ENCODE measurements at places on chromosomes 1 and 21.

- DNase-seq: no peak
Measured at GRCh38 chr1:26831546-26832248, 5.2 kb downstream of the ZDHHC18 start.

GRCh38 chr1:35932158-35932636 lies 1.3 kb downstream of the AGO3 start:
- DNase-seq: no peak

- no peak for DNase-seq
Measured at GRCh38 chr1:28503117-28503516, 2.7 kb upstream of the RCC1 start.

- no peak for DNase-seq
Measured at GRCh38 chr1:116107371-116107770, 3.8 kb upstream of the MAB21L3 start.

DNA sequence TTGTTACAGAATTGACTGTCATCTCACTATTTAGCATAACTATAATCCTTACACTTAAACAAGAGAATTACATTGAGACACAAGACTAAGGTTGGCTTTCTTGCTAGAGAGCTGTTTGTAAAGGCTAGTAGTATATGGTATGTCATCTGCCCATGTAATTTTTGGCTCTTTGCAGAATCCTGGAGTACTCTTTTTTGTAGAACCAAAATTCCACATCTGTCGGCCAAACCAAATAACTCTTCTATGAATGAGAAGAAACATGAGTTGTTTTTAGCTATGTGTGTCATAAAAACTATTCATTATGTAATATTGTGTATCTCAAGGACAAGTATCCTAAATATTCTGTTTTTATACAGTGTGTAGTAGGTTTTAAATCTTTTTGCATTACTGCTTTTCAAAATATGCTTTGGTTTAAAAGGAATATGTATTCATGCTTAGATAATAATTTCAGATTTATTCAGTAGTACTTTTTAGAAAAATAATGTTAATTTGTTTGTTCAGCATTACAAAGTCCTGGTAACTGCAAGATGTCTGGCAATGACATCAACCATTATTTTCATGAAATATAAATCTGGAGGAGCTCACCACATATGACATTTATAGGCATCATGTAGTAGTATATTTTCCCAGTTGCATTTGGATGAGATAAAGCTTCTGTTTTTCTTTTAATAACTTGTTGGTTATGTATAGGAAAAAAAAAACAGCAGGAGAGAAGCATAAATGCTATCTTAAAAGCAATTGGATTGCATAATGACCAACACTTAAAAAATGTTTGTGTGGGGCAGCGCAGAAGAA lies 159.8 kb downstream of the HS2ST1 start:
- no peak for DNase-seq

DNA sequence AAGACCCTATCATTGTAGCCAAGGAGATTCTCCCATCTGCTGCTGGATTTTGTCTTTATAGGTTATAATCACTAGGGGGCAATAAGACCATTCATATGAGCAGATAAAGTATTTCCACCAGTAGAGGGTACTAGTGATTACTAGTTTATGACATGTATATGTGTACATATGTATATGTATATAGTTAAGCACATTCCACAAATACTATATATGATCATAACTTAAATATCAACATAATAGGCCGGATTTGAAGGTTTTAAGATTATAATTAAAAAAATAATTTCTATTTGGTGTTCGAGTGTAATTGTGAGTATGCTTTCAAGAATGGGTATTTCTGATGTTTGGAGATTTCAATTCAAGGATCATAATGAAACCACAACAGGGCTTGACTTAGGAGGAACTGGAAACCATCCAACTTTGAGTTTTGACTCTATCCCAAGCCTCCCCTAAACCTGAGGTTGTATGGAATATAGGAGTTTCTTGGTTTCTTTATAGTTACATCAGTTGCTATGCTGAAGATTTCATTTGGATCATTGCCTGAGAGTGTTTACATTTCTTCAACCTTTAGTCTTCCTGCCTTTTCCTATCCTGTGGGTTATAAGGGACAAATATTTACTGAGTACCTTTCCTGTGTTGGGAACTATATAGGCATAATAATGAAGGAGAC lies 16.9 kb downstream of the TCEANC2 start:
- no peak for DNase-seq

DNA sequence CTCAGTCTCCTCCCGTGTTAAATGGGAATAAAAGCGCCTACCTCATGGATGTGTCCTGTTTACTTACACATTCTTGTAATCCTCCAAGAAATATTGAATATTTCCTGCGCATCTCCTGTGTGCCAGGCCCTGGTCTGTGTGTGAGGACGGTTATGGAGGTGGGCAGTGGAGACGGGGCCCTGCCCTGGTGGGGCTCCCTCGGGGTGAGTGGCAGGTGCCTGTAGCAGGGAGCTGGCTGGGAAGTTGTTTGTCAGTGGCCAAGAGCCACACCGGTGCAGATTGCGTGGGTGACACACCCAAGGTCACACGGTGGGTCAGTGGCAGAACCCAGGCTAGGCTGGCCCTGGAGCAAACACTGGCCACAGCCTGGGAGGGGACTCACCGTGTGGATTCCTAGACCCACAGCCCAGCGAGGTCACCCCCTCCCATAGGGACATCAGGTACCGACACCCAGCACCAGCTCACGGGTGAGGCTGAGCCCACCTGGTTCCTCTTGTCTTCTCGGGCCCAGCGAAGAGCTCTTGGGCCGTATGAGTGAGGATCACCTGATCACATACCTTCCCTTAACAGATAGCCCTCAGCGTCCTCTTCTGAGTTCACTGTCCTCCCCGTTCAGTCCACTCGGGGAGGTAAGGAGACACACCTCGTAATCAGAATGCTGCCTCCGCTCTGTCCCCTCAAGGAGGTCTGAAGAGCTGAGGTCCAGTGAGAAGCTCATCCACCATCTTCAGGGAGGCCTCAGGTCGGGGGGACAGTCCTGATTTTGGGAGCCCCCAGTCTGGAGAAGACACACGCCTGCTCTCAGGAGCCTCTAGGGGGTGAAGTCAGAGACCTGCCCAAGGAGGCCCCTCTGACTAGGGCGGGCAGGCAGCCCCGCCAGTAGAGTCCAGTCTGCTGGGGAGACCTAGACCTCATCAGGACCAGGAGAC lies 349.6 kb downstream of the MATN1 start:
- no peak for DNase-seq

- no peak for DNase-seq
Measured at GRCh38 chr21:33289199-33289819, 23.1 kb downstream of the IL10RB start.

DNA sequence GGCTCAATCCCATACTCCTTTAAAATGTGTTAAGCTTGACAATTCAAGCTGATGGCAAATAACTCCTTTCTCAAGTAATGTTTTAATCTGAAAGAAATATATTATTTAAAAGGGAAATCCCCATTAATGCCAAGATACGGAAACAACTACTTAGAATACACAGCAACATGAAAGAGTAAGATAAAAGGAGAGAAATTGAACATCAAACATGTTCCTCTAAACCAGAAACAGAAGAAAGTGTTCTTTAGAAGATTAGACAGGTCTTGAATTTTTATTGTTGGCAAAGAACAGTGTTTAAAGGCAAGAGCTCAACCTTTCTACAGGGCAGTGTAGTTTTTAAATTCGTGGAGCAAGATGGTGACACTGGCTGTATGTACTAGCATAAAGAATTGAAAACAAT lies 105.8 kb upstream of the NRIP1 start:
- DNase-seq: no peak

- DNase-seq: no peak
Measured at GRCh38 chr1:204869097-204869496, 1.6 kb upstream of the NFASC start.

GRCh38 chr1:27006683-27007082 lies 6.0 kb downstream of the TENT5B start:
- DNase-seq: no peak

DNA sequence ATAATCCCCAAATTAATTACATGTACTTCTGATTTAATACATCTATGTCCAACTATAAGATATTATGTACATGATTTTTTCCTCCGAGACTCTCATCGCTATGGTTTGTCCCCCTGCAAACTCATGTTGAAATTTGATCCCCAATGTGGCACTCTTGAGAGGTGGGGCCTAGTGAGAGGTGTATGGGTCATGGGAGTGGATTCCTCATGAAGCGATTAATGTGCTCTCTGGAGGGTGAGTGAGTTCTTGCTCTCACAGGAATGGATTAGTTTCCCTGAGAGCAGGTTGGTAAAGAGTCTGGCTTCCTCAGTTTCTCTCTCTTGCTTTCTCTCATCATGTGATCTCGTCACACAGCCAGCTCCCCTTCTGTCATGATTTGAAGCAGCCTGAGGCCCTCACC lies 16.1 kb downstream of the HSF2BP start:
- DNase-seq: no peak

DNA sequence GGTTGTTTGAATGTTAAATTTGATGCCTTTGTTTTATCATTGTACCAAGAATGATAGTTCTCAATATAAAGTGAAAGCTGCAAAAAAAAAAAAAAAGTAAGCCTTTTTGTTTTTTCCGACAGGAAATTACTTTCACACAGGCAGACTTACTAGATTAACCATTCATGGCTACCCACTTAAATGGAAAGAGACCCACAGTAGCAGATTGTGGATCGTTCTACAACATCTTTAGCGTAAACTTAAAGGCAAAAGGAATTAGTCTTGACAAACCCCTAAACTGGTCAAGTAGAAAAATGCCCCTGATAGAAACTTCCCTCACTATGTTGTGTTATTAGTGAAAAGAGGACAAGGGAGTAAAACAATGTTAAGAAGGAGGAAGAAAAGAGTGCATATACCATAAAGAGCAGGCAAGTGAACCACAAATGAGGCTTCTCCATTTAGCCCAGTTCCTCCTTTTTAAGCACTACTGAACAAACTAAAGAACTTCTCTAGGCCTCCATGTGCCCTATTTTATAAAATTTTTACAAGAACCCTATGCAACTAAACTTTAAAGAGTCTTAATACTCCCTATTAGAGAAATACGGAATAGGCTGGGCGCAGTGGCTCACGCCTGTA lies 1560.3 kb downstream of the MRPL39 start:
- DNase-seq: no peak

DNA sequence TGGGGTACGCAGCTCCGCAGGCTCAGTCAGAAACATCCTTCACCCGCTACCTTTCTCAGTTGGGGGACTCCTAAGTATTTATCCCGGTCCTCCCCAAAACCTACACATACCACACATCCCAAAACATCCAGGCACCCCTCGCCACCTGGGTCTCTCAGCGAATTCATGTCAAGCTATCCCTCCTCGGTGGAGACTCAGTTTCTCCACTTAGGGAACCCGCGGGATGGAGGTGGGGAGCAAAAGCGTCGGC lies 1.3 kb upstream of the ZBTB7B start:
- no peak for DNase-seq

GRCh38 chr1:87044424-87044823 lies 130.0 kb downstream of the HS2ST1 start:
- DNase-seq: no peak

GRCh38 chr1:99369154-99369553 lies 104.9 kb downstream of the PLPPR4 start:
- DNase-seq: no peak

- no peak for DNase-seq
Measured at GRCh38 chr1:8599646-8600212, 217.7 kb downstream of the RERE start.

GRCh38 chr1:27383039-27383605 lies at the start of gene CD164L2:
CD164L2 (minus strand) TSS chr1:27383333; CDS start chr1:27383239, 94 bp downstream.
- DNase-seq: no peak

Data from T-helper 2 cell (primary cell).